Kidney (tissue), 22 donors: ENCODE measurements at places on chromosomes 3 and 15.

- no peak overlapping the region for H3K27ac ChIP-seq
- H3K4me3 ChIP-seq = no peak overlapping the region
- no peaks in the 10 kb centered on the region for H3K4me1 ChIP-seq
- no peak for DNase-seq
- H3K36me3 ChIP-seq = no peaks in the 10 kb centered on the region
Observed at GRCh38 chr3:166900866-166901577, 479.1 kb downstream of the ZBBX start.

DNA sequence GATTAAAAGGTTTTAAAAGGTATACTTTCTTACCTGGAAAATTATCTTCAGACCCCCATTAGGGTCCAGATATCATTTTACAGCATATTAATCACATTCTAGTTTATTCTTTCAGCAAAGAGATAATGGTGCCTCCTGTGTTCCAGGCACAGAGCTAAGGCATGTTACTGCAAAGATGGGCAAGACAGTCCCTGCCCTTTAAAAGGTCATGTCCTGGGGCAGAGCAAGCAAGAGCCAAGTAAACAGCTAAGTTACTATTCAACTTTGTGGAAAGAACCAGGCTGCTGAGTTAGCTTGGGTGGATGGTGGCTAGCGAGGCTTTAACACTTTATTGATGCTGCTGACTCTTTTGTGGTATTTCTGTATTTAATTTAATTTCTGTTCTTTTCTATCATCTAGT lies 75.0 kb downstream of the LRRC28 start:
- H3K4me3 ChIP-seq = no peak overlapping the region
- peaks cover 12% of the 10 kb centered on the region for H3K4me1 ChIP-seq
- no peaks in the 10 kb centered on the region for H3K36me3 ChIP-seq
- H3K27ac ChIP-seq = no peak overlapping the region
- no peaks in the 10 kb centered on the region for H3K27me3 ChIP-seq
- no peak for DNase-seq

- H3K27ac ChIP-seq = no peak overlapping the region
- no peaks in the 10 kb centered on the region for H3K4me1 ChIP-seq
- H3K27me3 ChIP-seq = no peaks in the 10 kb centered on the region
- H3K36me3 ChIP-seq = no peaks in the 10 kb centered on the region
- no peak for DNase-seq
Observed at GRCh38 chr3:66297260-66297873, 76.6 kb downstream of the SLC25A26 start.

DNA sequence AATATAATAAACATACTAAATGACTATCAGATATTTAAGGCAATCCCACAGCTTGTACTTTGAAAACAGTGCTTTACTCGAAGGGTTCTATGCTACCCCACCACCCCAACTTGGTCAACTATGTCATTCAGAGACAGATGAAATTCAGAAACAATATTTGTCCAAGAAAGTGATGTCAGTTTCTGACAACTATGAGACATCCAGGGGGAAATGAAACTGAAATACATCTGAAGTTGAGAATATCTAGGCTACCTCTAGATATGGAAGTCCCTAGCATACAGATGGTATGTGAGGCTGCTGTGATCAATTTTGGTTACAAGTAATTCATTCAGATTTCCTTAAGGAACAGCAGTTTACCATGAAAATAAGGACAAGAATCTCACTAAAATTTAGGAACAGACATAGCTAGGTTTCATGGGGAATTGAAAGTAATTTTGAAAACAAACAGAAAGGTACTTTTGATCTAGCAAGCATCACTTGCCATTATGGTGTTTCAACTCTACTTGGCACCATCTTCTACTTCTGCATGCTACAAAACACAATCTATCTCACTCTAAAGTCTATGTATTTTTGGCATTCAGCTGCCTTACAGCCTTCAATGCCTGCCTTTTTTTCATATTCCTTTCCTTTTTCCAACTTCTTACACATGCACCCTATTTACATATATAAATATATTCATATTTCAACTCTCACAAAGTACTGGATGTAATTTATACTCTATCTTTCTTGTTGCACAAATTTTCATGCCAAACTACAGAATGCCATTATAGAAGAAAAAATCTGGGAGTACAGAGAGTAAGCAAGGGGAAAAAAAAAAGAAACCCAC lies 21.7 kb downstream of the ATG3 start:
- DNase-seq = no peak
- no peaks in the 10 kb centered on the region for H3K27me3 ChIP-seq
- H3K36me3 ChIP-seq = no peaks in the 10 kb centered on the region
- H3K4me1 ChIP-seq = no peaks in the 10 kb centered on the region

GRCh38 chr3:170732660-170733245 lies 137.2 kb downstream of the RPL22L1 start:
- no peak for DNase-seq
- H3K27ac ChIP-seq = no peak overlapping the region
- no peaks in the 10 kb centered on the region for H3K27me3 ChIP-seq
- H3K4me3 ChIP-seq = no peak overlapping the region
- H3K36me3 ChIP-seq = no peaks in the 10 kb centered on the region

DNA sequence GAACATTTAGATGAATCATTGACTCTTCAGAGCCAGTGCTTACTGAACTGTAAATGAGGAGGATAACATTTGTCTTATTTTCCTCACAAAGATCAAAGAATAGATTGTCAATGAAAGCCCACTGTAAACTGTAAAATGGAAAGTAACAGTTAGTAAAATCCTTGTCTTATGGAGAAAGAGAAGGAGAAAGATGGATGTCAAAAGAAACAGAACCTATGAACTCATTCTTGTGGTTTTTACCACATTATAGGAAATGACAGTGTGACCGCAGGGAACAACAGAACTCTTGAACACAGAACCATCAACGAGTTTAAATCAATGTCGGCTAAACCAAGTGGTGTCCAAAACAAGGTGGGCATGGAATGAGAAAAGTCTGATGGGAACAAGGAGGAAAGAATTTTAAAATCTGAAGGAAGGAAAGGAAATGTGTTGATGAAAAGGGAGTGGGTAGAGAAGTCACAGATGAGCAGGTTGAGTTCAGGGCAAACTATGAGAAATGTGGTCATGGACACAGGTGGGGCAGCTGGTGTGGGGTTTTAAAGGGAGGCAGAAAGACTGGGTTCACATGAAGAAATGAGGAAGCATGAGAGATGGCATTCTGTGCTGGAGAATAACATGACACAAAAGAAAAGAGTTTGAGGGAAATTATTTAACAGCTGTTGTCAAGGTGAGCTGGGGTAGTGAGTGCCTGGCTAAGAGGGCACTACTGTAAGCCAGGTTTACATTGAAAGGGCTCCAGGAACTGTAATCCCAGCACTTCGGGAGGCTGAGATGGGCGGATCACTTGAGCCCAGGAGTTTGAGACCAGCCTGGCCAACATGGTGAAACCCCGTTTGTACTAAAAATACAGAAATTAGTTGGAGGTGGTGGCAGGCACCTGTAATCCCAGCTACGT lies 42.4 kb upstream of the ETV5 start:
- no peak overlapping the region for H3K27ac ChIP-seq
- no peak for DNase-seq
- H3K4me1 ChIP-seq = no peaks in the 10 kb centered on the region
- H3K4me3 ChIP-seq = no peak overlapping the region
- no peaks in the 10 kb centered on the region for H3K27me3 ChIP-seq
